ENCODE measurements at places on chromosomes 11 and 22. TPM values are rescaled to one million over a fixed set of nuclear protein-coding genes. Genes with fewer than 3 reads are reported as not detected.
A peak's percentile ranks its signal among the peaks of the same experiment; 100 is the strongest.

DNA sequence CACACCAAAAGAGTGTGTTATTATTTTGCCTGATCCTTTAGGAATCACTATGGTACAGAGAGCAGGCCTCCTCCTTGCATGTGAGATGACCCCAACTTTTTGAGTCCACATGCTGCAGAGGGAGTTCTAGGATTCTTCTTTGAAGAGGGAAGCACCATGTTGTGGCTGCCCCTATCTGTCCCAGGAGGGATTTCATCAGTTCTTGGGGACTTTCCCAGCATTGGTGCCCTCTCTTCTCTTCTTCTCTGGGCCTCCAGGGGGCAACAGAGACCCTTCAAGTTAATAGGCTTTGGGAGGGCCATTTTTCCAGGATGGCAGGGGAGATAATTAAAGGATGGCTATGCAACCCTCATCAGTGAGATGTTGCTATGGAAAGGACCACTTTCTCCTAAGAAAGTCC, 3.6 kb downstream of the MMP1 start:
- DNase-seq: peak; percentile 87
- no peaks in the 10 kb centered on the region for H3K36me3 ChIP-seq
- no peaks in the 10 kb centered on the region for H3K27me3 ChIP-seq
- no peak overlapping the region for H3K27ac ChIP-seq
- H3K4me3 ChIP-seq: no peak overlapping the region
- H3K4me1 ChIP-seq: no peaks in the 10 kb centered on the region

DNA sequence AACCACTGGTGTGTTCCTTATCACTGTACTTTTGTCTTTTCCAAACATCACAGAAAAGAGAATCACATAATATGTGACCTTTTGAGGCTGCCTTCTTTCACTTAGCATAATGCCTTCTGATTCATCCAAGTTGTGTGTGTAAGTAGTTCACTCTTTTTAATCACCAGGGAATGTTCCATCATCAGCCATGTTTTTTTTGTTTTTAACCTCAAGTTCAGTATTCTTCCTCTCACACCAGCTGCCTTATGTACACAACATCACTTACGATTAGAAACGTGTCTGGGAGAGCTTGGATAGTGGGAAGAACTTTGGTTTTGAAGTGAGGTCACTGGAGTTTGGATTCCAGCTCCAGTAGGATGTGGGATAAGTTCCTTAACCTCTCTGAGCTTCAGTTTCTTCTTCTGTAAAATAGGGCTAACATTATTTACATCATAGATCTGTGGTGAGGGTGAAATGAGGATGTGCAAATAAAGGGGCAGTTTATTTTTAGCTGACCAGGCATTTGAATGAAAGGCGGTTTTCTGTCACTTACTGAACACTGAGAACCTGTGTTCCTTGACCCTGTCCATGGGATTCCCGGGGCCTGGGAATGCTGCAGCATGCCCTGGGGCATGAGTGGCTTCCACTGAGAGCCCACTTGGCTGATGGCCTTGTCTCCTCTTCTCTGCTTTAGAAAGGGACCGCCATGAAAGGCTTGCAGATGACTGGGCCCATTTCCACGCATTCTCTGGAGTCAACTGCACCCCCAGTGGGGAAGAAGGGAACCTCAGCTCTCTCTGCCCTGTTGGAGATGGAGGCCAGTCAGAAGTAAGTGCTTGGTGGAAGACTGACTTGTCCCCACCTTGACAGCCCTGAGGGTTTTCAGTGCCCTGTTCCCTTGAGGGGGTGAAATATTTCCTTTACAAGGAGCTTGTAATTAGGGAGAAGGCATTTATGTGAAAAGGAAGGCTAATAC, 92.6 kb downstream of the DEPDC5 start:
- DNase-seq: peak; percentile 70
- peaks cover 64% of the 10 kb centered on the region for H3K36me3 ChIP-seq
- H3K4me3 ChIP-seq: no peak overlapping the region
- no peaks in the 10 kb centered on the region for H3K27me3 ChIP-seq
- no peaks in the 10 kb centered on the region for H3K4me1 ChIP-seq

- no peak overlapping the region for H3K4me3 ChIP-seq
- peak overlapping the region; percentile 70 for H3K27ac ChIP-seq
- H3K36me3 ChIP-seq: peaks cover 52% of the 10 kb centered on the region
- H3K27me3 ChIP-seq: no peaks in the 10 kb centered on the region
- no peak for DNase-seq
- peaks cover 9% of the 10 kb centered on the region for H3K4me1 ChIP-seq
Observed at GRCh38 chr11:44945666-44946065, 5.0 kb downstream of the TP53I11 start.

DNA sequence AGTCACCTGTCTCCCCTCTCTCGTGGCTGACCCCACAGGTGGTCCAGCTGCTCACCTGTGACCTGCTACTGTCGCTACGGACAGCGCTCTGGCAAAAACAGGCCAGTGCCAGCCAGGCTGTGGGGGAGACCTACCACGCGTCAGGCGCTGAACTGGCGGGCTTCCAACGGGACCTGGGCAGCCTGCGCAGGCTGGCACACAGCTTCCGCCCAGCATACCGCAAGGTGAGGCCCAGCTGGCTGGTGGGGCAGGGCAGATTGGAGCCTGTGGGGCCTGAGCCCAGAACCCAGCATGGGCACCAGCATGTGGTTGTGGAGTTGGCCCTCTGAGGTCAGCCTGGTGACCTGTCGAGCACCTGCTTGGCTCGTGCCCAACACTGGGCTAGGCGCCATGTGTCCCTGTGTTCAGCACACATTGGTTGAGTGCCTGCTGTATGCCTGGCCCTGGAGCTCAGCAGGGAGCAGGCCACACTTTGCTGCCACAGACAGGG, 11.9 kb downstream of the SHISA8 start:
- no peaks in the 10 kb centered on the region for H3K4me1 ChIP-seq
- no peaks in the 10 kb centered on the region for H3K27me3 ChIP-seq
- H3K27ac ChIP-seq: no peak overlapping the region
- DNase-seq: peak; percentile 41

GRCh38 chr11:29161191-29161590, 855.6 kb downstream of the KCNA4 start:
- no peaks in the 10 kb centered on the region for H3K36me3 ChIP-seq
- H3K27me3 ChIP-seq: no peaks in the 10 kb centered on the region
- no peak overlapping the region for H3K4me3 ChIP-seq
- no peaks in the 10 kb centered on the region for H3K4me1 ChIP-seq
- H3K27ac ChIP-seq: no peak overlapping the region

DNA sequence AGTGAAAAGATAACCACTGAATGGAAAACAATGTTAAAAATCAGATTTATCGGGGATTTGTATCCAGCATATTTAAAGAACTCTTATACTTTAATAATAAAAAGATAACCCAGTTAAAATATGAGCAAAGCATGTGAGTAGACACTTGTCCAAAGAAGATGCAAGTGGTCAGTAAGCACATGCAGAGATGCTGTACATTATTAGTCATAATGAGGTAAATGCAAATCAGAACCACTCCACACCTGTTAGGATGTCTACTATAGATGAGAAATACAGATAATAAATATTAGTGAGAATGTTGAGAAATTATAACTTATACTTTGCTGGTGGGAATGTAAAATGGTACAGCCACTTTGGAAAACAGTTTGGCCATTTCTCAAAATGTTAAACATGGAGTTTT, 28.0 kb downstream of the QSER1 start:
- H3K4me3 ChIP-seq: no peak overlapping the region
- H3K27me3 ChIP-seq: no peaks in the 10 kb centered on the region
- H3K36me3 ChIP-seq: peaks cover 4% of the 10 kb centered on the region

DNA sequence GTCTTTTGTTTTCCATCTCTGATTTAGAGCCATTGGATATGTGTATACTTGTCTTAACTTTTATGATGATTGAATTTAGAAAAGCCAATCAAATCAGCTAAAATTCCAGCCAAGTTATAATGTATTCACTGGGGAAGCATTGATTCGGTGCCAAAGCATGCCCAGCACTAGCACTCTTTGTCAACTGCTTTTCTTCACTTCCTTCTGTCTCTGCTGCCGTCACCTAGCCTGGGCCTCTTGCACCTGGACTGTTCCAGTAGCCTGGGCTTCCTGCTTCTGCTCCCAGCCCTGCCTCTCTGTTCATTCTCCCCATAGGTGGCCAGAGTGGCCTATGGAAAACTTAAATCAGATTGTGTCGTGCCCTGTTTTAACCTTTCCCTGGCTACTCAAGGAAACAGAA, 80.7 kb downstream of the NAV2 start:
- H3K4me3 ChIP-seq: no peak overlapping the region
- H3K36me3 ChIP-seq: no peaks in the 10 kb centered on the region
- DNase-seq: no peak
- H3K27ac ChIP-seq: no peak overlapping the region
- H3K27me3 ChIP-seq: no peaks in the 10 kb centered on the region
- H3K4me1 ChIP-seq: no peaks in the 10 kb centered on the region

GRCh38 chr11:35615921-35616900, 2.0 kb upstream of the FJX1 start:
- no peak for DNase-seq
- H3K36me3 ChIP-seq: no peaks in the 10 kb centered on the region
- no peak overlapping the region for H3K27ac ChIP-seq

GRCh38 chr11:79390923-79391322, 49.9 kb downstream of the TENM4 start:
- H3K36me3 ChIP-seq: no peaks in the 10 kb centered on the region
- no peak overlapping the region for H3K4me3 ChIP-seq
- no peak for DNase-seq
- H3K27me3 ChIP-seq: no peaks in the 10 kb centered on the region

GRCh38 chr11:92681586-92681985, 287.9 kb upstream of the MTNR1B start:
- no peaks in the 10 kb centered on the region for H3K27me3 ChIP-seq
- H3K27ac ChIP-seq: no peak overlapping the region
- no peak for DNase-seq
- no peaks in the 10 kb centered on the region for H3K36me3 ChIP-seq

- no peaks in the 10 kb centered on the region for H3K4me1 ChIP-seq
- H3K36me3 ChIP-seq: no peaks in the 10 kb centered on the region
- no peak for DNase-seq
- H3K27ac ChIP-seq: no peak overlapping the region
Observed at GRCh38 chr11:15118431-15118830, 3.7 kb downstream of the INSC start.

- H3K36me3 ChIP-seq: no peaks in the 10 kb centered on the region
- peaks cover 57% of the 10 kb centered on the region for H3K27me3 ChIP-seq
- peaks cover 3% of the 10 kb centered on the region for H3K4me1 ChIP-seq
Observed at GRCh38 chr22:46149512-46150033, 753 bp upstream of the PPARA start.

DNA sequence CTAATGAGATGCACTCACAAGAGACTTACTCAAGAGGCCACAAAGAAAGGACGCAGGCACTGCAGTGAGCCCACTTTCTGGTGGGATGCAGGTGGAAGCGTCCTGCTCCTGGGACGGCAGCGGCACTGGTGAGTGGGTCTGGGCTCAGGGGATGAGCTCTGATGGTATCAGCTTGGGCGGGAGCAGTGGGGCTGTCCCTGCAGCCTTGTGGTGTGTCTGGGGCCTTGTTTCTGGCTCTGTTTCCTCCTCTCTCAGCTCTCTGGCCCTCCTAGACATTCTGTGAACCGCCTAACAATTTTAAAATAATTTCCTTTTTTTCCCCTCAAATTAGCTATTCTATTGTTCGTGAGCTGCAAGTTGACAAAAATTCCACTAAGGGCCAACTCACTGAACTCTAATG, 8.8 kb upstream of the ST14 start:
- DNase-seq: no peak
- H3K27ac ChIP-seq: no peak overlapping the region
- no peaks in the 10 kb centered on the region for H3K27me3 ChIP-seq
- peaks cover 6% of the 10 kb centered on the region for H3K4me1 ChIP-seq
- H3K36me3 ChIP-seq: peaks cover 60% of the 10 kb centered on the region

DNA sequence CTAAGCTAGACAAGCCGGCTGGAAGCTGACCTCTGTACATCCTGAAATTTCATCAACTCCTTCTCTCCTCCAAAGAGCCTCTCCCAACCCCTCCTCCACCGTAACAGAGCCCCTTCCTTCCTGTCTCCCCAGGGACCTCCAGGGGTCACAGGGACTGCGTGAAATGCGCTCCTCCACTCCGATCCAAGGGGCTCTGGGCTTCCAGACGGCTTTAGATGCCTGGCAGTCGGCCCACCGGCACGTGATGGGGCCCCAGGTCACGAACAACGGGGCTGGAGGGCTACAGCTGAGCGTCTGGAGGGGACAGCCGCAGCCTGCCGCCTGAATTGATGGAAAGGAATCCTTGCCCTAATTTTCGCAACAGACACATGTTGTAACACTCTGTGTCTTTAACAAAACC, 264.1 kb downstream of the MN1 start:
- no peak overlapping the region for H3K4me3 ChIP-seq
- H3K27me3 ChIP-seq: no peaks in the 10 kb centered on the region
- peak overlapping the region; percentile 83 for H3K27ac ChIP-seq

GRCh38 chr22:16776080-16776479, 49.1 kb downstream of the XKR3 start:
- no peaks in the 10 kb centered on the region for H3K36me3 ChIP-seq
- H3K4me3 ChIP-seq: no peak overlapping the region
- H3K27me3 ChIP-seq: no peaks in the 10 kb centered on the region
- H3K27ac ChIP-seq: no peak overlapping the region

The SLC22A12 gene
- total RNA-seq: not detected
